ENCODE measurements at places on chromosomes 7 and 10.

DNA sequence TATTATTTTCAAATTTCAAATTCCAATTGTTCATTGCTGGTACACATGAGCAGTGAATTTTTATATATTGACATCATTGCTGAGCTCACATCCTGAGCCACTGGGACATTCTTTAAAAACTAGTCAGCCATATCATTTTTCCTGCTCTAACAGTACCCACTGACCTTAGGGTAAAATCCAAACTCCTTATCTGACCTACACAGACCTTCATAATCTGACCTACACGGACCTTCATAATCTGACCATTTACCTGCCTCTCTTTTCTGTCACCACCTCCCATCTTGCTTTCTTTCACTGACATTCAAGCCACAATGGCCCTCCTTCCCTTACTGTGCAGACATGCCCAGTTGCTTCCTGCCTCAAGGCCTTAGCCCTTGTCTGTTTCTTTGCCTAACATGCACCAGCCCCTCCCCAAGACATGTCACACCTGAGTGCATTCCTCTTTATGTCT, 16.1 kb upstream of the CUZD1 start:
- DNase-seq: no peak

GRCh38 chr7:84083846-84084245, 110.7 kb downstream of the SEMA3A start:
- DNase-seq: no peak

DNA sequence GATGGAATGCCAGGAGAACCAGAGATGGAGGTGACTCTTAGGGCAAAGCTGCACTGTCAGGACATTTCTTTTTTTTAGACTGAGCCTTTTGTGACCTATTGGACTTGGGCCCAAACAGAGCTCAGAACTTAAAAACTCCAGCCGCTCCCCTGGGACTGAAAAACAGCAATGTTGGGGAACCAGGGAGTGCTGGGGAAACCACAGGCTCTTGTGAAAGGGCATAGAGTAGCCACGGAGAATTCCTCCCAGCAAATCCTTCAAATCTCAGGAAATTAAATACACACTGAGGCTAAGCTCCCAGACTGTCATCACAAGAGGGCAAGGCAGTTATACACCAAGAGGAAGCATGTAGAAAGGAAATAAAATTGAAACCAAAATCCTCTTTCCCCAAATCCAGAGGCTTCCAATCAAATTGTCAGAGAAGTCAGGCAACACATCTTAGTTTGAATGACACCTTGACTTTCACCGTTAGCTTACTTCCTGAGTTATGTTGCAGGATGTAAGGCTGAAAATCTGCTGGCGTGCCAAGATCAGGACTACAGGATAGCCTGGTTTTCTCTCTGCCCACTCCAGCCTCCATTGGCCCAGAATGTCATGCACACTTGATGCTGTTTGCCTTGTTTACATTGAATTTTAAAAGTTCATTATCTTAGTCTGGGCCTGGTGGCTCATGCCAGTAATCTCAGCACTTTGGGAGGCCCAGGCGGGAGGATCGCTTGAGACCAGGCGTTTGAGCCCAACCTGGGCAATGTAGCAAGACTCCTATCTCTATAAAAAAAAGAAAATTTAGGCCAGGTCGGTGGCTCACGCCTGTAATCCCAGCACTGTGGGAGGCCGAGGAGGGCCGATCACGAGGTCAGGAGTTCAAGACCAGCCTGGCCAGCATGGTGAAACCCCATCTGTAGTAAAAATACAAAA, 2.6 kb upstream of the RFC2 start:
- no peak for DNase-seq

DNA sequence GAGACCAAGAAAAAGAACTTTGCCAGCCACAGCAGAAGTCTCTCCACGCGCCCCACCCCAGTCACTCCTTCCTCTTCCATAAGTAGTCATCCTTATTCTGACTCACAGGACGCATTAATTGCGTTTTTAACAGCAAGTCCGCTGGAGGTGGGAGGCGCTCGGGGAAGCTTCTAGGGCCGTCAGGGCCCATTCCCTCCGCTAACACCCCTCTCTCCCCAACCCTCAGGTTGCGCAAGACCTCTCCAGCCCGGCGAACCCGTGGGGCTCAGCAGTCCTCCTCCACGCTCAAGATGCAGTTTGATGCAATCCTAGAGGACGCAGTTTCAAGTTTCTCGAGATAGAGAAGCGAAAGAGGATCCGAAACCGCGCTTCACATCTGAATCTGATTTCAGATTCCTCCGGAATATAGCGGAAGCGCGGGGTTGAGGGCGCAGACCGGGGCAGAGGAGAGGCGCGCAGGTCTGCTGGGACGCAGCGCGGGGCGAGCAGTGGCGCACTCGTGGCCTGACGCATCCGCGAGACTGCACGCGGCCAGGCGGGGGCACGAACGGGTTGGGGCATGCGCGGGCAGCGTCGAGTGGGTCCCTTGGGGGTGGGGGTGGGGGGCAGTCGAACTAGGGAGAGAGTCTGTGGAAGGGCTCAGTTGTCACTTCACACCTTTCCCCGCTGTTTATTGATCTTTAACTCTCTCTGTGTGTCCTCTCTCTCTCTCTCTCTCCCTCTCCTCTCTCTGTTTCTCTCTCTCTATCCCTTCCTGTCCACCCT, 37.8 kb upstream of the PSAP start:
- DNase-seq: no peak

DNA sequence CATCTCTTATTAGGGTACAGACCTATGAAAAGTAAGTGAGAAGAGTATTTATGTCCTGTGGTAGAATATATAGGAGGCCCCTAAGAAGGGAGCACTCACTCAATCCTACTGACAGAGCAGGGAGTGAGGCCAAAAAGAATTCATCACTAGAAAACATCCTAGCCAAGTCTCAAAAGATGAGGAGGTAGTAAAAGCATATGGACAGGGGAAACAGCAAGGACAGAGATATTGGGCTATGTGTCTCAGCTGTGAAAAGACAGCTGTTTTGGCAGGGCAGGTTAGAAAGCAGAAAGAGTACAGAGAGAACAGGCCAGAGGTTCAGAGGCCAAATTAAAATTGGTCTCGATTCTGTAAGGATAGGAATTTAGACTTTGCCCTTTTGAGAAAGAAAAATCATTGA, 548.3 kb upstream of the ANKRD30A start:
- no peak for DNase-seq

DNA sequence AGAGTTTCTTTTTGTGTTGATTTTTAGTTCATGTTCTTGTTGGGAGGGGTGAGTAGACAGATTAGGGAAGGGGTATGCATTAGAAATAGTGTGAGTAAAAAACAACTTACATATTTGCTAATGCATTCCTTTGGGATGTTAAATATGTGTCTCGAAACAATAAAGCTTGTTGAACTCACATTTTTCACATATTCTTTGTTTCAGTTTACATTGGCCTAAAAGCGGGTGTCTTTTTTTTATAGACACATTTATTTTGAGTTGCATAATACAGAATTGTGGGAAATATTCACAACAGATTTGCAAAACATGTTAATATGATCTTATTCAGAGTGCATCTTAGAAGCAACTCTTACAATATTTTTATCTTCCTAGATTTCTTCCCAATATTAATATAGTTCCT, 337.5 kb upstream of the CNTNAP2 start:
- no peak for DNase-seq

DNA sequence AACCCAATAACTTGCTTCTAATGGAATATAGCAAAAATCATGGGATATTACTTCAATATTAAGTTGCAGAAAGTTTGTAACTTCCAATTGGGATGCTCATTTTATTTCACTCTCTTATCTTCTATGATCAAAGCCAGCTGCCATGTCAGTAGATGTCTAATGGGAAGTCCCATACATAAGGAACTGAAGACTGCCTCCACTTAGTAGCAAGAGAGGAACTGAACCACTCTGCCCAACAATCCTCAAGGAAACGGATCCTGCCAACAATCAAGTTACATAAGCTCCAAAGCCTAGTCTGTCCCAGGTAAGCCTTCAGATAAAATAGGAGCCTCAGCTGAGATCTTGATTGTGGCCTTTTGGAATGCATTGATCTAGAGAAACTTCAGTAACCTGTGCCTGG, 431.5 kb upstream of the PCDH15 start:
- DNase-seq: no peak

GRCh38 chr7:45566961-45567360, 7.2 kb upstream of the ADCY1 start:
- no peak for DNase-seq

DNA sequence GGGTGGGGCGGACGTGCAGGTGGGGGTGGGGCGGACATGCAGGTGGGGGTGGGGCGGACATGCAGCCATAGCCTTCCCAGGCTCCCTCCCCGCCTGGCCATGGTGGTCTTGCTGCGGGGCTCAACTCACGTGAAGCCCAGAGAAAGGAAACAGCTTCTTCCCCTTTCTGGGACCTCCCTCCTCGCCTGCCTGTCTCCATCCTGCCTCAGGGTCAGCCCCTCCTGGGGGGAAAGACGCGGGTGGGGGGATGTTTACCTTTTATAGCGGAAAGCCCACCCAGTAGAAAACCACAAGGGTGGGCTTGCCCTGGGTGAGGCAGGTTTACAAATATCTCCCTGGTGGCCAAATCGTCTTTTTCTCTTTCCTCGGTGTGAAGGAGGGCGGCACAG, 520.0 kb downstream of the GLRX3 start:
- DNase-seq: no peak

GRCh38 chr7:7920481-7920880, 48.1 kb upstream of the GLCCI1 start:
- DNase-seq: no peak

DNA sequence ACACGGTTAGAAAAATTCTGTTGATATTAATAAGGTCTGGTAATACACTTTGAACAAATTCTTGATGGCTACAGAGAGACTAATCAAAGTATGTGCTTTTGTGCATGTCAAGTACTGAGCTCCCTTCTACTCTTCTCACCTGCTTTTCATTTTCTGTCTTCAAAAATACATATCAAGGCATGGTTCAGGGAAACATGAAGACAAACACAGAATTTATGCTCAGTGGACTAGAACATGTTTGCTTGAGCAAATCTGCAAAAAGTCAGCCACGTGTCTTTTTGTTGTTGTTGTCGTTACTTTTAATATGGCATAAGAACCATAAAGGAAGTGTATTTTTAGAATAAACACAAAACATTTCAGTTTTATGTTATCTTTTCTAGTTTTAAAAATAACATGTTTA, 21.9 kb downstream of the CDK13 start:
- no peak for DNase-seq

GRCh38 chr7:81801532-81801931, 31.7 kb upstream of the HGF start:
- DNase-seq: no peak

DNA sequence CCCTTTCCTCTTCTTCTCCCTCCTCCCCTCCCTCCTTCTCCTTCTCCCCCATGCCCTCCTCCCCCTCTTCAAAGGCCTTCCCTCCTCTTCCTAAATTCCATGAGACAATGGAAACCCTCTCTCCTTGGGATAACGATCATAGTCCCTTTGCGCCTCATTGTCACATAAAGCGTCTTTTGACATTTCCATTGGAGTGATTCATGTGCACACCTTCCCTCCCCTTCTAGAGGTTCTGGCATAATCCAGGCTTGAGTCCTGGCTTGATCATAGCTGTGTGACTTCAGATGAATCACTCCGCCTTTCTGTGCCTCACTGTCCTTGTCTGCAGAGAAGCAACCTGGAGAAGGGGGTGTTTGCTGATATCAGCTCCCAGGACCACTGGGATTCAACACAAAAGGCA, 204.2 kb downstream of the TNS3 start:
- DNase-seq: no peak

GRCh38 chr7:36861656-36862055, 137.4 kb upstream of the AOAH start:
- DNase-seq: no peak

DNA sequence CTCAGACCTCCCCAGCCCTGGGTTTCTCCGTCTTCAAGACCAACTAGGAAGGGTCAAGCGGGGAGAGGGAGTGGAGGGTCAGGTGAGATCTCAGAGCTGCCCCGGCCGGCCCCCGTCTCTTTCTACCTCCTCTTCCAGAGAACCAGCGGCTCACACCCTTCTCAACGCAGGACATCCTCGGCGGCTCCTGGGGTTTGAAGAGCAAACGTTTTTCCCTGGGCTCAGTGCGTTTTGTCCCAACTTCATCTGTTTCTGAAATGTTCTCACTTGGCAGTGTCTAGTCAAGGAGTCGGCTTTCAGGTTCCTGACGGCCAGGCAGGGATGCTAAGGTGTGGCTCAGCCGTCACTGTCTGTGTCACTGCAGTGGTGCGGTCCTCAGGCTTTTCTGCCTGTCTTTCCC, 416.4 kb upstream of the FOXK1 start:
- DNase-seq: no peak

DNA sequence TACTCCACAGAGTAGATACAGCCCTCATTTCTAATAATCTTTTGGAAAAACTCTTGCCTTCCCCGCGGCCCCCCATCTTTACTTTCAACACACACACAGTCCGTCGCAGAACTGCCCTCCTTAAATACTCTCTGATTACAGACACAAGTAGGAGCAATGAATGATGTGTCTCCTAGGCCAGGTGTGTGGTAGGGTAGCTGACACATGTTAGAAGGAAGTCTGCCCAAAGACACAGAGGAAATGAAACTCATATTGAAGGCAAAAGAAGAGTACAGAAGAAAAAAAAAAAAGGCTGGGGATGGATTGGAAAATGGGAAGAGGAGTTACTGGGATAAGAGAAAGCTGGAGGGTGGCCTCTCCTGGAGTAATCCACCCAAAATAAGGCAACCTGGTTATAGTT, 14.6 kb downstream of the OPALIN start:
- DNase-seq: no peak

DNA sequence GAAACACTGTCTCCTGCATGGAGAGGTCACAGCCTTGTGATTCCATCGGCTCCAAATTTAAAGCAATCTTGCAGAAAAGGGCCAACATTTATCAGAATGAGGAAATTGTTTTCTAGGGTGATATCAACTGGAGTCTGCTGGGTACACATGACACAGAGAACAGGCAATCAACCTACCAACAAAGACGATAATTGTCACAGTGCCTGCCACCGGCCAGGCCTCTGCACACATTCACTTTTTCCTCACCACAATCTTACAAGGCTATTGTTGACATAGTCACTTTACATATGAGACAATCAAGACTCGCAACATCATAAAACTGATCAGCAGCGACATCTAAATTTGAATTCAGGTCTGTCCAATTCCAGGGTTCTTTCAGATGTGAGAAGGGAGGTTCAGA, 189.4 kb downstream of the KCNMA1 start:
- no peak for DNase-seq

- no peak for DNase-seq
Measured at GRCh38 chr10:69816521-69816920, 14.8 kb downstream of the COL13A1 start.

All from NCI-H187 treated with DMSO at 0.1 percent for 48 hours (cell line).